Esophagus muscularis mucosa (tissue), 4 donors: ENCODE measurements at places on chromosomes 1 and 21. TPM values are rescaled to one million over a fixed set of nuclear protein-coding genes. Genes with fewer than 3 reads are reported as not detected.

- peak; percentile 97 for DNase-seq
These were observed 228.2 kb upstream of the USP24 start for GRCh38 chr1:55443175-55443915.

LRRC39 gene
- total RNA-seq, result 0.97 TPM

DNA sequence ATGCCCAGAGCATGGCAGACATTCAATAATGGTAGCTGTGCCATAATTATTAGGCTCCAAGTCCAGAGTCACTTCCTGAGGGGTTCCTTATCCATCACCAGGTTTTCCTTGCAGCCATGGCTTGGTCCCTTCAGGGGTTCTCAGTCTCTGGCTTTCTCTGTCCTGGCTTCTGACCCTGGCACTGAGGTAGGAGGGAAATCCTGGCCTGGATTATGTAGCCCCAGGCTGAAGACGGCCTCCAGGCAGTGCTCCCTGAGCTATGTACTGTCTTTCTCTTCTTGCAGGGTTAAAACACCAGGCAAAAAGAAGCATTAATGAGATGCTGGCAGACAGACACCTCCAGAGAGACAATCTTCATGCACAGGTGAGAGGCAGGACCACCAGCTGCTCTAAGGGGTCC is 9.5 kb upstream of the PADI3 start:
- no peak for DNase-seq

TMEM61 gene
- 2.5 TPM for total RNA-seq

CMPK1 gene
- total RNA-seq, result 120 TPM

OLIG2 gene
- total RNA-seq, result not detected

DNA sequence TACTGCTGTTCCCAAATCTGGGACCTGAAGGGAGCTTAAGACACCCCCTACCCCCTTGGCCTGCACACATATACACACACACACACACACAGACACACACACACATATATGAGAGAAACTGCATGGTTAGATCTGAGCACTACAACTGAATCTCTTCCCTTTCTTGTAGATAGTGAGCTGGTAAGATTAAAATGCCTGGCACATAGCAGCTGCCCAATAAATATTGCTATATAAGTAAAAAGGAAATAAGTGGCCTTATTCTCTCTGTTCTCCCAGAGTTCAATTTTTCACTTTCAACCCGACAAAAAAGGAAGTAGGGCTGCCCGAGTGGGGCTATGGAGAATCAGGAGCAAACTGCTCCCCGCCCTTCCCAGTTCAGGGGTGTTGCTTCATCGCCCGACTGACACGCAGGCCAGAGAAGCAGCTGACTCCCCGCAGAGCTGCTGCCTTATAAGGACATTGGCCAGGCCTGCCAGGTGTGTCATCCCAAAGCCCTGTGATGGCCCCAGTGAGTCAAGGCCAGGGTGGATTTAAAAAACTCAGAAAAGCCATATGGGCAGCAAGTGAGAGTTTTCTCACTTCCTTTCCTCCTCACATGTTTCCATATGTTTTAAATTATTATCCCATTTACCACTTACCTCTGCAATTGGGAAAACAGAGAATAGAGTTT is 106.5 kb upstream of the SLC44A3 start:
- peak; percentile 97 for DNase-seq

DNA sequence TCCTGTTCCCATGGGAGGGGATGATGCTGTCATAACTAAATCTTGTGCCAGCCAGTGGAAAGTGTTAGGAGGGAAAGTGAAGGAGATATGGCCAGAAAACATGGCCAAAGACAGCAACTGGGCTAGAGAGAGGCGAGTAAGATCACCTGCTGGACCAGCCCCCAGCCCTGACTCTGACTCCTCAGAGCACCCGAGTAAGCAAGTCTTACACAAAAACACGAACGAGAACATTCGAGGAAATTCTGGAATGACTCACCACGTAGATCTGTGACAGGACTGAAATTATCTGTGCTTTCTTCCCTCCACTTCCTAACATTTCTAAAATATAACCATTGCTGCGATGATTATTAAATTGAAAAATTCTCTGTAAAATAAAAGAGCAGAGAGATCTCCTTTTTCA is 9.2 kb downstream of the ZNF496 start:
- DNase-seq, result no peak

MPL gene
- not detected for total RNA-seq

GBP5 gene
- total RNA-seq, result 0.75 TPM

GRCh38 chr1:98500324-98500723 is 161.2 kb upstream of the SNX7 start:
- no peak for DNase-seq

DNA sequence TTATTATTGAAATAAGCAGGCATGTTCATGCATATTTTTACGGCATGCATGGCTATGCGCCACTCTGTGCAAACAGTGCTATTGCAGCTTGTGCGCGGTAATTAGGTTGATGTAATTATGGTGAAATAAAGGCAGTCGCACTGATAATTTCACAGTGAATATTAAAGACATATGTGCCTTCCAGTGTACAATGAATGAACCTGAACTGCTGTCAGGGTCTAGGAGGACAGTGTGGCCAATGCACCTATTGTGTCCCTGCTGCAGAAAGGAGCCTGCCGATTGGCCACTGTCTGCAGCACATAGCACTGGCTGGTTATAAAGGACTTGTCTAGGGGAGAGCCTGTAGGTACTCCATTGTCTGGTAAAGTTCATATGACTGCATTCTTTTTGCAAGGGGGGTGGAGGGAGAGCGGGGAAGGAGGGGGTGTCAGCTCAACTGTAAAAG is 340.4 kb downstream of the USP25 start:
- DNase-seq, result no peak

TMEM52 gene
- total RNA-seq, result not detected

DNA sequence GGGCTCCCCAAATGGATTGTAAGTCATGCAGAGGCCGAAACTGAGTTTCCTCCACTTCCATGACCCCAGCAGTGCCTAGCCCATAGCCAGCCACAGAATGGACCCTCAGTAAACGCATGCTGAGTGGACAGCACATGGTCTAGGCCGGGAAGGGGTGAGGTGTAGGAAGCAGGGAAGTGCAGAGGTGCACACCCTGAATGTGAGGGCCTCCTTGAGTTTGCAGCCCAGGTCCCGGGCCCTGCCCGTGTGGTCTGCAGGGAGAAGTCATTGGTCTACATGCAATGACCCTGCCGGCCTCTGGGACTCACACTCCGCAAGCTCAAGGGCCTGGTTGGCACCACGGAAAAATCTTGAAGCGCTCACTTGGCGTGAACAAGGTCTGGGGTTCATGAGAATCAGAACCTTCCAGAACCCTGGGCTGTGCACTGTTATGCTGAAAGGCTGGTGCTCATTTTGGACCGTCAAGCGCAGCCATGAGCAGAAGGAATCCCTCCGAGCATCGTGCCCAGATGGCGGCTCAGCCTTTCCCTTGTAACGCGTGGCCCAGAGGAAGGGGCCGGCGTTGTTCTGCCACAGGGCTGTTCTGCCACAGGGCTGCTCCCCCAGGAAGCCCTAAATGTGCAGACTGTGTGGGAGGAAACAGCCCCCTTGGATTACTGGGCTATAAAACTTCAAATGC is 66.4 kb downstream of the PSMG1 start:
- DNase-seq, result no peak

DNA sequence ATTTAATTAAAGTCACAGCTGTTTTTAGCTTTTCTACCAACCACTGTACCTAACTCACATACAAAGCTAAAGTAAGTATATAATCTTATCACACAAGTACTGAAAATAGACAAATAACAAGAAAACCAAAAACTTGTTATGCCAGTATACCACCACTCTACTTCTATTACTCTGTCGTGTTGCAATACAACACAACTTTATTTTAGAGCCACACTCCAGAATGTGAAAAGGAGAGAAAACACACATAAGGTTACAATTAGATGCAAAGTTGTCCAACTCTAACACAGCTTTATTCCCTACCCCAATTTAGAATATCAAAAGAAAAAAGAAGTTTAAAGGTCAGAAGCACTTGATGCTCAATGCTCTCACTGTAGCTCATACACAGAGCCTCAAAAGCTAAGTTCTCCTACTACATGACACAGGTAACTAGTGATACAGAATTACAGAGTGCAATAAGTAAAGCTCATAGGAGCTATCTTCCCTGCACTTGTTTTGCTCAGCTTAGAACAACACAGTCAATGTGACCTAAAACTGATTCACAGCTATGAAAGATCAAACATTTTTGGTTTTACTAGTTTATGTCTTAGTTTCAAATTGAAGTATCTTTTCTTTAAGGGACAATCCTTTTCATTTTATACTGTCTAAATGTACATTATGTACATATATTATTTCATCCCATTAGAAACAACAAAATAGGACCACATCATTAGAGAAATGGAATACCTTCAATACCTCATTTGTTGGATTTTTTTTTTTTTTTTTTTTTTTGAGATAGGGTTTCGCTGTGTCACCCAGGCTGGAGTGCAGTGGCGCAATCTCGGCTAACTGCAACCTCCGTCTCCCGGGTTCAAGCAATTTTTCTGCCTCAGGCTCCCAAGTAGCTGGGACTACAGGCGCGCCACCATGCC is 29.2 kb downstream of the EYA3 start:
- DNase-seq, result no peak

GRCh38 chr1:157652859-157653493 is 47.6 kb downstream of the FCRL3 start:
- DNase-seq, result no peak

GRCh38 chr1:27672750-27673112 is 739 bp upstream of the IFI6 start:
- DNase-seq, result no peak

NLRP3 gene
- total RNA-seq, result 1.3 TPM

- no peak for DNase-seq
These were observed 28.7 kb upstream of the SLC2A5 start for GRCh38 chr1:9097947-9098705.

ADCY10 gene
- total RNA-seq, result 0.17 TPM

RNF186 gene
- not detected for total RNA-seq

EEIG2 gene
- total RNA-seq, result 11.6 TPM

- DNase-seq, result peak; percentile 91
These were observed 47.7 kb downstream of the COQ8A start for GRCh38 chr1:226987623-226988333.

DNA sequence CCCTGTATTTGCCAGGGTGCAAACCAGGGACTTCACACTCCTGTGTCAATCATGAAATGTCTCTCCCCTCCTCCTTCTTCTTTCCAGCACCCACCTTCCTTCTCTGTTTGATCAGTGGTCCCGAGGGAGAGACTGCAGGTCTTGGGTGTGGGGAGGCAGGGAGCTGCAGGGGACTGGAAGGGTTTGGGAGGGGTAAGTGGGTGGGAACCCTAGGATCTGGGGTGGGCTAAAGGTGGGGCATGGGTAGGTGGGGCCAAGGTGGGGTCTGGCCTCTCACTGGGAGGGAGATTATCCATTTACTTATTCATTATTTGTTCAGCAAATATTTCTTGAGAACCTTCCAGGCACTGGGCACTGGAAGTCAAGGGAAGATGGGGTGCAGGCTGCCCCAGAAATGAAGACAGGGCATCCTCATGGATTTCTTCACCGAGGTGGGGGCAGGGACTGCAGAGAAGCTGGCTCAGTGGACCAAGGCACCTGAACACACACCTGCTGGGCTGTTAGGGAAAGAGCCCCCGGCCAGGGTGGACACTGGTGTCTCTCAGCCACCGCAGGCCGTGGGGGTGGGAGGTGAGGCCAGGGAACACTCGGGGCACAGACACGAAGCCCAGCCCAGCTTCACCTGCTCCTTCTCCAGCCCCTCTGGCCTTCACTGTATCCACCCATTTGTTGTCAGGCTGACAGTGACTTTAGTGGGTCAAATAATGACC is 193.9 kb upstream of the C1orf174 start:
- no peak for DNase-seq

DNA sequence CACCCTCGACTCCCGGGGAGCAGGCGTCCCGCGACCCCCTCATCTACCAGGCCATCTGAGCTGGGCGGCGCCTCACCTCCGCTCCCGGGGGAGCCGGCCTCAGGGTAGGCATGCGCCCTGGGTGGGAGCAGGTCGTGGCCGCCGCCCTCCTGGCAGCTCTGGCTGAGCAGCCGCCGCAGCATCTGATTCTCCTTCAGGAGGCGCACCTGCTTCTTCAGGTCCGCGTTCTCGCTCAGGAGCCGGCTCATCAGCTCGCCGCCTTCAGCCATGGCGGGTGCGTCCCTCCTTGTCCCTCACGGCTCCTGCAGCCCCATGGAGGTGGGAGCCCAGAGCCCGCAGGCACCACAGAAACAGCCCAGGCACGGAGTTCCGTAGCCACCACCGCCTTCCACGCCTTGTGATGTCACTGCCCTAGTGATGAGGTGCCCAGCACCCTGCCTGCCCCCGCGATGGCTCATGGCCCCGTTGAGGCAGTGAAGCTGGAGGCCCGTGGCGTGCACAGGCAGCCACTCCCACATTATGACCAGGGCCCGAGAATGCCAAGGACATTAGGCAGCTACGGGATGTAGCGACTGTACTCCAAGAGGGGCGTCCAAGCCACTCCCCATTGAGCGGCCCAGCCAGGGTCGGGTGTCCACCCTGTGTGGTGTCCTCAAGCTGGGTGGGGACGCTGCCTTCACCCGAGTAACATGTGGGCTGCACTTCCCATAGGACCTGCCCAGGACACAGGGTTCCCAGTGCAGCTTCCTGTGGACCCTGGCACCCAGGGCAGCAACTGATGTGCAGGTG is 1.5 kb downstream of the SPATC1L start:
- DNase-seq, result peak; percentile 90

GRCh38 chr1:225565847-225566246 is 87.1 kb downstream of the ENAH start:
- DNase-seq, result no peak

- no peak for DNase-seq
These were observed 5.1 kb upstream of the ZNF326 start for GRCh38 chr1:89989799-89990198.

DNAI4 gene
- 6.2 TPM for total RNA-seq

PCAT6 gene
- not detected for total RNA-seq

DNA sequence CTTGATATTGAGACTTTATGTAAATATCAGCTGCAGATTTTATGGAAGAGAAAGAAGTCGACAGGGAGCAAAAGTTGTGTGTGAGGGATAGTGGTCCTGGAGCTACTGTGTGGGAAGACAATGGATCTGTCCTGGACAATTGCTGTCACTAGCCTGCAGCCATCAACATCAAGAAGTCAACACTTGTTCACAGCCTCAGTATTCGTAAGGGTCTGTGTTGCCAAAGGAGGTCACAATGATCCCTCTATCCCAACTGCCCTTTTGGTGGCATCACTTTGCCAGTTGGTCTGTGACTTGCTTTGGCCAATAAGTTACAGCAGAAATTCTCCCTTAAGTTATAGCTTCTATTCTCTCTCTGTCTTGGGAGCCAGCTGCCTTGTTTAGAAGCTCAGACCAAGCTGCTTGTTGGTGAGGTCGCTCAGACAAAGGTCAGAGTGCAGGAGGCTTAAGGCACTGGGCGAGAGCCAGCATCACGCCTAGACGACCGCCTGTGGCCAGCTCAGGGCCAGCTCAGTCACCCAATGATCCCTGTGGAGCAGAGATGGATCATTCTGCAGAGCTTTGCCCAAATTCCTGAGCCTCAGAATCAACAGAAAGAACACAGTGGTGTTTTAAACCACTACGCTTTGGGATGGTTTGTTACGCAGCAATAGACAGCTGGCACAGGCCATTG is 134.9 kb downstream of the RHOU start:
- DNase-seq, result peak; percentile 79
